T-helper 17 cell (primary cell): ENCODE measurements at places on chromosomes 5 and 9.

GRCh38 chr5:14932902-14933469 is 61.4 kb upstream of the ANKH start:
- DNase-seq: no peak

- DNase-seq: no peak
Observed at GRCh38 chr5:72558383-72558782, 51.2 kb upstream of the ZNF366 start.

- no peak for DNase-seq
Observed at GRCh38 chr5:23703940-23704855, 196.8 kb downstream of the PRDM9 start.

GRCh38 chr9:88889386-88889785 is 101.9 kb upstream of the S1PR3 start:
- DNase-seq: no peak

- DNase-seq: no peak
Observed at GRCh38 chr5:169971780-169972179, 8.5 kb downstream of the INSYN2B start.
